ENCODE measurements at places on chromosomes 2 and 18.

DNA sequence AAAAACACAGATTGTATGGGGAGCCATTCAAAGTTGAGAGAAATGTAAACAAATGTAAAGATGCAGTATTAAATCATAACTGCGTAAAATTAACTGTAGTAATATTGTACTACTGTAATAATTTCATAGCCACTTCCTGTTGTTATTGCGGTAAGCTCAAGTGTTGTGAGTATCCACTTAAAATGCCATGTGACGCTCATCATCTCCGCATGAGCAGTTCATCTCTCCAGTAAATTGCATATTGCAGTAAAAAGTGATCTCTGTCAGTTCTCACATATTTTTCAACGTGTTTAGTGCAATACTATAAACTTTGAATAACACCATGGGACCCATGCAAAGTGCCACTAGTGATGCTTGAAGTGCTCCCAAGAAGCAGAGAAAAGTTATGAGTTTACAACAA is 41.8 kb upstream of the SP3 start:
- DNase-seq = no peak

DNA sequence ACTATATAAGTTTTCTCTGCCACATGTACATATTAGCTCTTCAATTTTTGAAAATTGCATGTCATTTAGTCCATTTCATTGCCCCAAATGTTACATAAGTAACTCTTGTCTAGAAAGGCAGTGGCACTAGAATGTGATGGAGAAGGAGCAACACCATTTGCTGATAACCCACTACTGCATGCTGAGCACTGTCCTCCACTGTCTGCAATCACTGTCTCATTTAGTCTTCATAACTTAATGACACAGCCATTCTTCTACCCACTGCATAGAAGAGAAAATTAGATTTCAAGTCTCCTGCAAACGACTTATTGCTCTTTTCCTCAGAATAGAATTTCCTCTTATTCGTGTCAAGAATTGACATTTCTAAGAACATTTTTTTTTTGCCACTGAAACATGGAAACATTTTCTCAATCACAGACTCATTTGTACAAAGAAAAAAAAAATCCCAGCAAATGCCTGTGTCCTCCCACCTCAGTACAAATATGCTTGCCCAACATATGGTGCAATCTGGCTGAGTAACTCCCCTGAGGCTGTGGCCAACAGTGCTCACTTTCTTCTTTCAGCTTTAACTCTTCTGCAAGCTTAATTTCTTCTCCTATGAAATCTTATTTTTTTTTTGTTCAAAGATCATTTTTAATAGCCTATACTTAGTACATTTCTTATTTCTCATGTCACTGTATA is 768.6 kb upstream of the HS6ST1 start:
- no peak for DNase-seq

DNA sequence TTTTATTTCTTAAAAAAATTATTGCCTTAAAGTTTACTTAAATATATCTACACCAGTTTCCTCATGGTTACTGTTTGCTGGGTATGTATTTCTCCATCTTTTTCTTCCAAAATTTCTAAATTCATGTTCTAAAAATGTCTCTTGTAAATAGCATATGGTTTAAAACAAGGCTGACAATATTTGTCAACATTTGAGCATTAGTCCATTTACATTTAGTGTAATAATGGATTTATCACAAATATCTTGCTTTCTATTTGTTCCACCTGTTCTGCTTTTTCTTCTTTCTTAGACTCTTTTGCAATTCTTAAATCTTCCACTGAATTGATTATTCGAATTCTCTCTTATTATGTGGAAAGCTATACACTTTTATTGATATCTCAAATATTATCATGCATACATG is 87.7 kb upstream of the SMAD7 start:
- no peak for DNase-seq

DNA sequence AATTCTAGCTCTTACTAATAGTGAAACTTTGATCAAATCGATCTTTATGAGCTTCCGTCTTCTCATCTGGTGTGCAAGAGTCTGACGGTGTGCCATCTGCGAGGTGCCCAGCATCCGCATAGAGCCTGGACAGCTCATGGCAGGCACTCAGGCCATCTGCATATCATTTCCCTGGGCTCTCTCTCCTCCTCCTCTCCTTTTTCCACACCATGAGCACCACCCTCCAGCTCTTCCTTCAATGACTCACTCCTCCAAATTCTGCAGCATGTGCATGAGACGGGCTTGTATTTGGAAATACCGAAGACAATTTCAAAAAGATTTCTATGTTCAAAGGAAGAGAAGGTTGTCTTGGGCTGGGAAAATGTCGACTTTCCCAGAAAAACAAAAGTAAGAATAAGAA is 161.1 kb downstream of the CCBE1 start:
- DNase-seq = no peak

- DNase-seq = no peak
Observed at GRCh38 chr2:33160191-33160590, 213.4 kb downstream of the LTBP1 start.

- no peak for DNase-seq
Observed at GRCh38 chr2:238383743-238384380, 42.9 kb upstream of the ASB1 start.

GRCh38 chr2:105691947-105692390 is 52.7 kb upstream of the NCK2 start:
- no peak for DNase-seq

DNA sequence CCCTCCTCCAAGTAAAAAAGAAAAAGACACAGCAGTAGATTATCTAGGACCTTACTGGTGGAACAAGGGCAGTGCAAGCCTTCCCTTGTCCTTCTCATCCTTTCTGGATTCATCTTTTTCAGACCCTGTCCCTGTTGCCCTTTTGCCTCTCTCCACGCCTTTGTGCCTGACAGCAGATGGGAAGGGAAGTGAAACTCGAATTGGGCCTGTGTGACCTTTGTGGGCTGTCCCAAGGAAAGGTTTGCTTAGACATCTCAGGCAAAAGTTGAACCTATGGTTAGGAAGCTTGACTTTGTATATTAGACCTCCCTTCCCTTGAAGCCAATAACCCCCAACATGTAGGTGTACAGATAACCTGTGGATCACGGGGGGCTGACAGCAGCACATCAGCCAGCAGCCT is 185.3 kb downstream of the PRKCE start:
- no peak for DNase-seq

DNA sequence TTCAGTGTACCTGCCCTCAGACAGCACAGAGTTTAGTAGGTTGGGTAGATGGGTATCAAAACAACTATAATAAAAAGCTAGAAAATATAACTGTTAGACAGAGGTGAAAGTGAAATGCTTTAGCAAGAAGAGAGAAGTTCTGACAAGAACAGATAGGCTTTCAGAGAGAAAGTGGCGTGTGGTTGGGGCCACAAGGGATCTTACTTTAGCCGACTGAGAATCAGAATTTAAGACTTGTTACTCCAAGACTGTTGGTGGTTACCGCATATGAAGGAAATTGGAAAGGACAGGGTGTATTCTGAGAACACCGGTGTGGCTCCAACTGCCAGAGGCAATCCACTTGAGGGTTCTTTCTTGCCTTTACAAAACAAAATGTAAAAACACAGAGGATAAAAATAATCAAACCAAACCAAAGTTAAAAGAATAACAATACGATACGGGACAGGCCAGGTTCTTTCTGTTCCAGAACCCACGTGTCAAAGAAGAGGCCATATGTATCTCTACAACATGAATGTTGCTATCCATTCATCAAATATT is 44.4 kb upstream of the AGPS start:
- no peak for DNase-seq

DNA sequence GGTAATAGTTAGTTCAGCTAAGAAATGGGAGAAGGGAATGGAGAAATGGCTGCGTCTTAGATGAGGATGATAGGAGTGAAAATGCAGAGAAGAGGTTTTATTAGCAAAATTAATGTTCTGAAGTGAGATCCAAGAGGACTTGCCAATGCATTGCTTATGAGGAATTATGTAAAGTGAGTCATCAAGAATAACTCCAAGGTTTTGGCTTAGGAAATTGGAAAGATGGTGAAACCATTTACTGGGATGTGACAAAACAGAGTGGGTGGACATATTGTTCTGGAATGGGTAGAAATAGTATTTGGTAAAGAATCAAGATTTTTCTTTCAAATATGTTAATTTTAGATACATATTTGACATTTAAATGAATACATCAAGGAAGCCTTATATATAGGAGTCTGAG is 306.6 kb upstream of the CYRIA start:
- DNase-seq = no peak

DNA sequence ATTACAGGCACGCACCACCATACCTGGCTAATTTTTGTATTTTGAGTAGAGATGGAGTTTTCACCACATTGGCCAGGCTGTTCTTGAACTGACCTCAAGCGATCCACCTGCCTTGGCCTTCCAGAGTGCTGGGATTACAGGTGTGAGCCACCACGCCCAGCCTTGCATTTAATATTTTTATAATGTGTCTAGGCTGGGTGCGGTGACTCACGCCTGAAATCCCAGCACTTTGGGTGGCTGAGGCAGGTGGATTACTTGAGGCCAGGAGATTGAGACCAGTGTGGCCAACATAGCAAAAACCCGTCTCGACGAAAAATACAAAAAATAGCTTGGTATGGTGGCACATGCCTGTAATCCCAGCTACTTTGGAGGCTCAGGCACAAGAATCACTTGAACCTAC is 3.2 kb downstream of the RPL37A start:
- no peak for DNase-seq

DNA sequence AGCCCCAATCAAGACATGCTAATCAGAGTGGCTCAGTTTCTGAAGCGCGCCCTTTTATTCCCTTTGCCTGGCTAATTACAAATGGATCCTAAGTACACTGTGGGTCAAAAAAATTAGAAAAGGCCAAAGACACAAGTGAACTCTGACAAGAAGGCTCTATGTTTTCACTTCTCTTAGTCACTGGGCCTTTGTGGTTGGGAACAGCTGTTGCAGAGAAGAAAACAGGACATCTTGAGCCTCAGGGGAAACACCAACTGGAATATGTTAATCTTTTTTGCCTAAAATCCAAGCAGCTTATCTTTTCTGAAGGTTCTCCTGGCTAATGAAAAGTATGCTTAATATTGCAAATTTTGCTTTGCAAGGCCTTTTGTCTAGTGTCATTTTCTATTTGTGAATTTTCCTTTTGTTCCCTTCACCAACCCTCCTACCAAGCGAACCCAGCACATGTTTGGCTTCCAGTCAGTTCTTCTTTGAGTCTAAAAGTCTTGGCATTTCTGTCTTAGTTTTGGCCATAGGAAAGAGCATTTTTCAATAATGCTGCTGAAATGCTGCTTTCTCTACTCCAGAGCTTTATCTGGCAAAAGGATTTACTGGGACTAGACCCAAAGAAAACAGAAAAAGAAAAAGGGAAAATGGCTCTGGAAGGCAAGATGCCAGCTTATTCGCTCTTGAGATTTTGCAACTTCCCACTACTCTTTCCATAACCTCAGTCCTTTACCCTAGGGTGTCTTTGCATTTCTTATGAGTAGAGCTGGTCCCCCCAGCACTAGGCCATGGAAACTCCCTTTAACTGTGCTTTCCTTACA is 440.2 kb upstream of the ST6GAL2 start:
- no peak for DNase-seq

GRCh38 chr2:232308986-232309385 is 69.6 kb upstream of the ALPP start:
- DNase-seq = no peak

DNA sequence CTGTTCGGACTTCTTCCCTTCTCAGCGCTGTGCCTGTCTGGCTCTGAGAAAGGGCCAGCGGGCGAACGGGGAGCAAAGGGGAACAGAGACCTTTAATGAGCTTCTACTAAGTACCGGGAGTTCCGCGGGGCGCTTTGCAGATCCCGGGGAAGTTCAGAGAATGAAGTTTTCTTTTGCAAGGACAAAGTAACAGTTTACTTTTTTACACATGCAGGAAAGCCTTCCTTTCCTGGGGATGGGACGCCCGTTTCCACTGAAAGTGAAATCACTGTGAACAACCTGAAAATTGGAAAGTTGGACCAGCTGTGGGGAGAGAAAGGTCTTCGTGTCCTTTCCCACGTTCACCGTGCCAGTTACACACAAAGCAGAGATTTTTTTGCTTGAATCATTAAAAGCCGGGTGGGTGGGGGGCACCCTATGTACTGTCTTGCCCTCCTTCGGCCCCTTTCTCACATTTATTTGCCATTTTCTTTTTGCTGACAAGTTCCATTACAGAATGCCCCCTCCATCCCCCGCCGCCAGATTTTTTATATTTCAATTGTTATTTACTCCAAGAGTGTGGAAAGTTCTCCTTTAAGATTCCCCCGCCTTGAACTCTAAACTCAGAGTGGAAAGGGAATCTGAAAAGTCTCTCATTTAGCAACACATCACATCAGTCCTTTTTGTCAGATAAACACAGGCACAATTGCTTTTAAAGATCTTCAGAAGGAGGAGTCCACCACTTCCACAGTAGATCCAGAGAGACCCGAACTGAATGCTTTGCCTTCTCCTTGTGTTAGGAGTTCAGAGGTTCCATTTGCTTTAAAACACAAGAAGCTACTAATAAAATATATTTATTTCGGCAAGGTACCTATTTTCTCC is 1.1 kb upstream of the FN1 start:
- DNase-seq = no peak

- DNase-seq = no peak
Observed at GRCh38 chr2:103810875-103811274, 1043.0 kb upstream of the POU3F3 start.

- no peak for DNase-seq
Observed at GRCh38 chr2:181683518-181684453, 3.5 kb upstream of the NEUROD1 start.

DNA sequence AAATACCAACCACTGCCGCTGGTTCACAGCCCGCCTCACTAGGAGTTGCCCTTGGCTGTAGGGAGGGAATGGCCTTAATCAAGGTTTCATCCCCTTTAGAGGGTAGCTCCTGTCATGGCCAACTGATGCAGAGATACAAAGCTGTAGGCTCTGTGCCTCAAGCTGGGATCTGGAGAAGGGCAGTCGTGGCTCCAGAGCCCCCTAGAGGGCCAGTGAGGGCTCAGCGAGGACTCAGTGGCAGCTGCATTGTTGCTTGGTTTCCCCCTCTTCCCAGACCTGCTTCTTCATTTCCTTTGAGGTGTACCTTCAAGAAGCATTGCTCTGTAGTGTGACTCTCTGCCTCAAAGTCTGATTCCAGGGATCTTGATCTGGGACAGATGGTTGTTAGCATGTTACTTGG is 302.1 kb downstream of the LPIN1 start:
- DNase-seq = no peak

DNA sequence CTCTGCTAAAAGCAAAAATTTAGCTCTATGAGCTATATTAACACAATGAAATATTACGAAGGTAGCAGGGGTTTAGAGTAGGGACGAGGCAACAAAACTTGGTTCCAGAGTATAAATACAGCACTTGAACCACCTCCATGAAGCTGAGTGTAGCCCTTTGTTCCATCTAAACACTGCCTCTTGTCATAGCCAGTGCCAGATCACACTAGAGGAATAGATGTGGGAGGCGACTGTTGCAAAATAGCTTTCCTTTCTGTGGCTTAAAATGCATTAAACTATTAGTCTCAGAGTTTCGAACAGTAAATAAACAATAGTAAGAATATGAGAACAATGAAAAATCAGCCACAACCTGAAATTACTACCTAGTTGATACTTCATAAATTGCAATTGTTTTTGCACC is 29.8 kb downstream of the PIEZO2 start:
- no peak for DNase-seq

DNA sequence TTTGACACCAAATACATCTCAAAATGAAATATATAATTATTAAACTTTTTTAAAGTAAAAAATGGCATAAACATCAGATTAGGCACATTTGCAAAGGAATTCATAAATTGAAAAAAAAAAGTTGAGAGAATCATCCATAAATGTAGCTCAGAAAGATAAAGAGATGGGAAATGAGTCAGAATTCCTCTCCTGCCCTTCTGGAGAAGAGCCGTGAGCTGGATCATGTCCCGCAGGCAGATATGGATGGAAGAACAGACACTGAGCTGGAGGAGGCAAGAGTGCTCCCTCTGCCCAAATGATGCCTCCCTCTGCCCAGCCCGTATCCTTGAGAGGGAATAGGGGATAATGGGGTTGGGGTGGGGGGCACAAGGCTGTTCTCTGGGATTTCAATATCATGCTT is 190.9 kb downstream of the TFCP2L1 start:
- no peak for DNase-seq
